Cerebellar nuclear complex (tissue), 1 donor: ENCODE measurements at places on chromosomes 2 and 18.

- no peak for DNase-seq
Observed at GRCh38 chr2:39158351-39158750, 37.5 kb upstream of the SOS1 start.

- no peak for DNase-seq
Observed at GRCh38 chr2:189221811-189222467, 42.4 kb upstream of the COL5A2 start.

DNA sequence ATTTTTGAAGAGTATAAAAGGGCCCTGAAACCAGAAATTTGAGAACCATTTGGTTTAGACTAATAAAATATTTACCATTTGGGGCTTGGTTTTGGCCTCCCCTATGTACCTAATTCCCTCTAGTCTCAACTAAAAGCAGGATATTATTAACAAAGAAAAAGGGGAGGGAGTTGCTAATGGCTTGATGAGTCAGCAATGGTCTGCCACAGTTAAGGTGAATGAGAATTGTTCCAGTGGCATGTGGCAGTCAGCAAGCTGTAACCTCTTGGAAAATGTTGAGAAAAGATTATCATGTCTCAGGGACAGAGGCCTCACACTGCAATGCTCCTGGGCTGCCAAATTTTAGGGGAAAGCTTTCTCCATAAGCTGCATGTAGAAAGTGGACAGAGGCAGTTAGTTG, 20.1 kb upstream of the SLC39A10 start:
- no peak for DNase-seq

DNA sequence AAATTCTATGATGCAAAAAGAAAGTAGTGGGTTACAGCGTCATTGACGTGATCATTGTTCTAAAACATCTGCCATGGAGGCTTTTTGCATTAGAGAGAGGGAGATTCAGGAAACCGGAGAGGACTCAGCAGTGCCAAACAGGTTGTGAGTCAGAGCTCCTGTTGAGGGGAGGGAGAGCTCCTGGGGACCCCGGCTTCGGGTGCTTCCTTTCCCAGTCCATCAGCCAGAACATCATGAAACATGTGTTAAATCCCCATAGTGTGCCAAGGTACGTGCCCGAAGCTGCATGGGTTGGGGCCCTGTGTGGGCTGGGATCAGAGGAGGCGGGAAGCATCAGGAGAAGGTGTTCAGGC, 791 bp upstream of the CYRIA start:
- no peak for DNase-seq

- DNase-seq: no peak
Observed at GRCh38 chr2:119174216-119174992, 15.9 kb upstream of the C1QL2 start.

DNA sequence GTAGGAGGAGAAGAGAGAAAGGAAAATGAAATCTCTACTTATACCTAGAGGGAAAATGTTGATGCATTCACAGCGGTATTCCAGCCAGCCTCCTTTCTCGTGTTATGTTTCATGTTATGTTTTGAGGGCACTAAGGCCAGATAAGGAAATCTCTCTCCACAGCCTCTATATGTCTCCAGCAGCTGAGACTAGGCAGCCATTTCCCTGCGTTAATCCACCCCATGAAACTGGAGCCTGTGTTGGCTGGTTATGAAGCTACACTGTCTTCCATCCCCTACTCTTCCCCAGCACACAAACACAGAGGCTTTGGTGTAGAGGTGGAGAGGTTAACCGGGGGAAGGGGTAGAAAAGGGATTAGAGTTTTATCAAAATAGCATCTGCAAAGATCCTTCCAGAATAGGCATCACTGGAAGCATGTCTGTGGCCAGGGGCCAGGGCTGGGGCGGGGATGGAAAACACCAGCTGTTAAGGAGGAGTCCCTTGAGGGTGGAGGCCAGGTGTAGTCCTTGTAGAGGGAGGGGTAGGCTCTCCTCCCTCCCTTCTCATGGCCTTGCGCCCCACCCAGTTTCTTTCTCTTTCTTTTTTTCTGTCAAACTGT, 100.9 kb upstream of the TNP1 start:
- DNase-seq: no peak
